ENCODE measurements at places on chromosomes 5 and 9. TPM values are rescaled to one million over a fixed set of nuclear protein-coding genes. Genes with fewer than 3 reads are reported as not detected.
A peak's percentile ranks its signal among the peaks of the same experiment; 100 is the strongest.

Gene GABRA1
- not detected for total RNA-seq

Gene SPARC
- total RNA-seq: 136 TPM

GRCh38 chr5:95773335-95774059 lies 42.4 kb downstream of the RHOBTB3 start:
- peak; percentile 11 for DNase-seq

Gene C1QTNF3
- not detected for total RNA-seq

GRCh38 chr5:145554399-145554798 lies 280.7 kb downstream of the PRELID2 start:
- no peak for DNase-seq

DNA sequence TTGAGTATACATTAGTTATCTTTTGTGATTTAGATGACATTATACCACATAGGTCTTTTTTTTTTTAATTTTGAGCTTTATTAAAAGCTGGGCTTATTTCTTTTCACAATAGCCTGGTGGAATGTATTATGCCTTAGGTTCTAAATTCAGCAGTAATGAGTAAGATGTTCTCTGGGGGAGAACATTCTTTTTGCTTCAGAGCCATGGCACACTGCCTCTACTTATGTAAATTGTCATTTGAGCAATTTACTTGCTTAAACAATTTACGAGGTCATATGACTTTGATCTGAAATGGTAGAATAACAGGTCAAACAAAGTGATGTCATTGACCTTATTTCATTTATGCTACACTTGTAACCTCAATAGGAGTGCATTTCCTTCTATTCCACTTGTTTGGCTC lies 154.2 kb downstream of the FOCAD start:
- no peak for DNase-seq

DNA sequence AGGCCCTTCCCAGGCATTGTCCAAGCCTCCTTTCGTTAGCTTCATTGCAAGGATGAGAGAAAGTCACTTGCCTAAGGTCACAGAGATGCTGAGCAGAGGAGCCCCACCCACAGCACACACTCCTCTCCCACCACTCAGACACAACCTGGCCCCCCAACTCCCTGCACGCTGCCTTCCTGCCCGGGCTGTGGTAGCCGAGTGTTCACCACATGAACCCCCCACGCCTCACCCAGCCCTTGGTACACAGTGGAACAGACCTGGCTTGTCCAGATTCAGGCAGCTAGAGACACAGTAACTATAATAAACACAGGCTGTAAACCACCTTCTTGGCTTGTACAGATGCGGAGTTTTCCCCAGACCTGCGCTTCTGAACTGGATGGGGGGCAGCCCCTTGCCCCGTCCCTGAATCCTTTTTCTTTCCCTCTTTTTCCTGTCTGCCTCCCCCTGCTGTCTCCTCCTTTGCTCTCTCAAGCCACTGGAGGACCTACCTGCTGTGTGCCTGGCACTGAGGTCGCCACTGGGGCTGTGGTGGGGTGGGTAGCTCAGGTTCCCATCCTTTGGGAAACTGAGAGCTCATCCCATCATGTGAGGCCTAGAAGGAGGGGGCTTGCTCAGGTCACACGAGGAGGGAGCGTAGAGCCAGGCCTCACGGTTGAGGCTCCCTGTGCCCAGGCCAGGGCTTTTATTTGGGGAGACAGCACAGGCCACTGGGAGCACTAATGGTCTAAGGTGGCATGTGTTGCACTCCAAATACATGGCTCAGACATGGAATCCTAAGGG lies 55.7 kb upstream of the SYNPO start:
- no peak for DNase-seq

- DNase-seq: no peak
Observed at GRCh38 chr5:129906177-129906887, 2.1 kb downstream of the CHSY3 start.

DNA sequence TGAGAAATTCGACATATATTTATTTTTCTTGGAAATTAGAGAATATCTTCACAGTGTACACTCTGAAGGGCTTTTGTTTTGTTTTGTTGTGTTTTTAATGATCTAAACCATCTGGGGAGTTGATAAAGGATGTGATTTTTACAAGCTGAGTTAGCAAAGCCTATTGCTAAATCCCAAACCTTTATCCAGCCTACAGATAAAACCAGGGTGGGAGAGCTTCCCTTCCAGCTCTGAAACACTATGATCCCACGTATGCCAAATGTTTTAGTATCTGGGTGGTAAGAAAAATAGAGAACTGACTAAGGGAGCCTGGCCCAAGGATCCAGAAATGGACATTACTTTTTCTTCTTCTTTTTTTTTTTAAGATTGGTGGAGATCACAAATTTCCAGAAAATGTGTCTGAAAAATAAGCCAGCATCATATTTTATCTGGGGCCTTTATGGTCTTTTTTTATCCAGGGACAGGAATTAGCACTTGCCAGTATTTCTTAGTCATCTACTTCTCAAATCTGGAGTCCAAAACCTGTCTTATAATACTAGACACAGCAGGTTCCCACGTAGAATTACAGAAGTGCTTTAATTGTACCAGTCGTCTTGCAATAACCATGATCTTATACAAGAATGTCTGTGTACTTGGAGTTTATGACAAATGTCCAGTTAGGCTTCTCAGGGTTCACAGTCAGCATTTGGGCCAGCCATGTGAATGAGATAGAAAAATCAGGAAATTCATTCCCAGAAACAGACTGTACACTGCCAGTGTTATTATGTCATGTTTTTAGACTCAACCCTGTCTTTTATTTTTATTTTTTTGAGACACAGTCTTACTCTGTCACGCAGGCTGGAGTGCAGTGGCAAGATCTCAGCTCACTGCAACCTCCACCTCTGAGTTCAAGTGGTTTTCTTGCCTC lies 290.8 kb upstream of the MPDZ start:
- no peak for DNase-seq

GRCh38 chr5:106311230-106311915 lies 1359.4 kb downstream of the EFNA5 start:
- no peak for DNase-seq

Gene C9orf72
- 4.1 TPM for total RNA-seq
